NCI-H526 (cell line): ENCODE measurements at places on chromosomes 11 and 22.

- DNase-seq: no peak
Observed at GRCh38 chr11:18368221-18368620, 26.1 kb upstream of the LDHA start.

DNA sequence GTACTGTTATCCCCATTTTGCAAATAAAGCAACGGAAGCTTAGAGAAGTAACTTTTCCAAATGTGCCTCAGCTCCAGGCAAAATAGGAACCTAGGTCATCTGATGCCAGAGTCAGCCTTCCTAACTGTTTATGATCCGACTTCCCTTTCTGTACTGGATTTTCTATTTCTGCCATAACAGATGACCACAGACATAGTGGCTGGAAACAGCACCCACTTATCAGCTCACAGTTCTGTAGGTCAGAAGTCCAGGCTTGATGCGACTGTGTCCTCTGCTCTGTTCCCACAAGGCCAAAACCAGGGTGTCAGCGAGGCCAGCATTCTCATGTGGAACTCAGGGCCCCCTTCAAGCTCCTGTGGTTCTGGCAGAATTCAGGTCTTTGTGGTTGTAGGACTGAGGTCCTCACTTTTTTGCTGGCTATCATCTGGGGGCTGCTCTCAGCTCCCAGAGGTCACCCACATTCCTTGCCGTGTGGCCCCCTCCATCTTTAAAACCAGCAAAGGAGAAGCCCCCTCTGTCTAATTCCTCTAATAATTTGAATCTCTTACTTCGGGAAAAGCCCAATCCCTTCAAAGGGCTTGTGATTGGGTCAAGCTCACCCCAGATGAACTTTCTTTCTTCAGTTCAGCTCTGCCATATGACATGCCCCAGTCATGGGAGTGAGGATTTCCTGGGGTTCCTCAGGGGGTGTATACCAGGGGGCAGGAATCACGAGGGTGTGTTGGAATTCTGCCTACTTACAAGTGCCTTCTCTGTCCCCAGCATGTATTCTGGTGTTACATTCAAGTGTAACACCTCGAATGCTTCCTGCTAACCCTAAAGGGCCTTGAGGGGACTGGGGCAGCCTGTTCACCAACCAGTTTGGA lies 15.3 kb downstream of the KCNJ5 start:
- no peak for DNase-seq

DNA sequence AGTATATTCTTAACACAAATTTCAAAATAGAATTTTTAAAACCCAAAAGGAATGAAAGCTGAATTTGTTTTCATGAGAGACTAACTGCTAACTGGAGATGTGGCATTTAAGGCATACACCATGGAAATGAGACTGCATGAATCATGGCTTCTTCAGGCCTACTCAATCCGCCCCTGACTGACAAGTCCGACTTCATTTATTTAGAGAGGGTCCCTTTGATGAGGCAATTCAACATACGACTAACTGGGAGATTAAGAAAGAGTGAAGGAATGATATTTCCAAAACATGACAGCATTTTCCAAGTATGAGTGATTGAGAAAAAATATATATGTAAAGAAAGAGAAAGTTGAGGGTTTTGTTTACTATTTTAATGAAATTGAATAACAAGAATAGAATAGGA lies 720.1 kb downstream of the DLG2 start:
- no peak for DNase-seq

- no peak for DNase-seq
Observed at GRCh38 chr11:120102864-120103122, 35.1 kb downstream of the TRIM29 start.

GRCh38 chr11:30908857-30909256 lies 322.7 kb upstream of the MPPED2 start:
- DNase-seq: no peak

- DNase-seq: no peak
Observed at GRCh38 chr11:34773826-34774225, 142.4 kb downstream of the APIP start.

DNA sequence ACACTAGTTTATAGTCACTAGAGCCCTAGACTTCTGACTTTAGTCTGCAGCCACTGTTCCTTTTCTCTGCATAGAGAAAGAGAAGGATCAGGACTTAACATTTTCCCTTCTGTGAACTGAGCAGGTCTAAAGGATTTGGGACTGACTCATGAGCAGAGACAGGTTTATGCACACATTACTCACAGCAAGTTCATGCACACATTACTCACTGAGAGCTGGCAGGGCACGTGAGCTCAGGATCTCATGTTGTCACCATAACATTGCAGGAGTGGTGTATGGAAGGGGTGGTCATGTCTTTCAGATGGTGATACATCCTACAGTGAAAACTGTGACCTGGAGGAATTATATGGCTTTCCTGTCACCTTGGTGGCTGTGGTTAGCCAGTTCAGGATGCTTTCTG lies 56.4 kb downstream of the CEP164 start:
- no peak for DNase-seq

DNA sequence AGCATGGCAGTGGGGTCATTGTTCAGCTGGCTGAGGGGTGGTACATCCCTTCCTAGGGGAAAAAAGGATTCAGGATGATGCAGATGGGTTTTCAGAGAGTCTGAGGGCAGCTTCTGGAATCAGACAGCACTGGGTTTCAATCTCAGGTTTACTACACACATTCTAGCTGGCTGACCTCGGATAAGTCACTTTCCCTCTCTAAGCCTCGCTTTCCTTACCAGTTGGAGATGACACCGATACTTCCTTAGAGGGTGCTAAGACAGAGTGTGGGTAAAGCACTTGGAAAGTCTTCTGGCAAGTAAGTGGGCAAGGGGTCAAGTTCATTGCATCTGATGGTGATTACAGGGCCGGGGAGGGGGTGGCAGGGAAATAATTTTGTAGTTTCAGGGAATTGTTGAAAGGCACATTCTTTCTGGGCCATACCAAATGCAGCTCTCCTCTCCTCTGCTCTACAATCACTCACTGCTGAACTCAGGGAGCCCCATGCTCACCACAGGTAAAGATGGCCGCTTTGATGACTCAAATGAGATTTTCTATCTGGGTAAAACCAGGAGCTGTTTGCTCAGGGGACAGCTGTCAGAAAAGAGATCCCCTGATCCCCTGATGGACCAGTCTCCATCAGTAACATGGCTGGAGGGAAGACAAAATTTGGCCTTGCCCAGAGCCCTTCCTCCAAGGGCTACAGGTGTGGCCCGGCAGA lies 6.5 kb upstream of the MIAT start:
- no peak for DNase-seq

- DNase-seq: no peak
Observed at GRCh38 chr11:21604564-21604963, 588.3 kb upstream of the ANO5 start.

DNA sequence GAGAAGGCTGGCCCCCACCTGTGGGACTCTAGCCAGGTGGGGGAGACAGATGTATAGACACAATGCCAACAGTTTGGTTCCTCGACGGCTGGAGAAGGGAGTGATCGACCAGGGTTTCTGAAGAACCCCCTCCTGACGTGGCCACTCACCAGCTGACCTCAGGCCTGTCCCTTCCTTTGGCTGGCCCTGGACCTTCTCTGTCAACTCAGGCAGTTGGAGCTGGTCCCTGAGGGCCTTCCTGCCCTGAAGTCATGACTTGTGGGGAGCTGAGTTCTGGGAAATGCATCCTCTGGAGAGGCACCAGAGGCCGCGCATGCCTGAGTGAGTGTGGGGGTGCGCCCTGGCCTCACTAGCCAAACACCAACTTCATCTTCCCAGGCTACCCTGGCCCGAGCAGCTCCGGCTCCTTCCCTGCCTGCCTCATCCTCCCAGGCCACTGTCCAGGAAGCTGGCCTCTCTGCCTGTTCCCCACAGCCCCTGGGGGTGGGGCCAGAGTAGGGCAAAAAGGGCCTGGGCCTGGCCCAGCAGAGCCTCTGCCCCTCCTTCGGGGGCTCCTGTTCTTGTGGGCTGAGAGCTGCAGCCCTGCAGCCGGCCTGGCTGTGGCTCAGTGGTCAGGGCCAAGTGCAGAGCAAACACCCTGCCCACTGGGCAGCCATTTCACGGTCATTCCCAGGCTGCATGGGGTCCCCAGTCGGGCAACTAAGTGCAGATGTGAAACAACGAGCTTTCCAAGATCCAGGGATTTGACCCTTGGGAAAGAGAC lies 23.6 kb downstream of the TXN2 start:
- DNase-seq: no peak

- DNase-seq: no peak
Observed at GRCh38 chr22:44193535-44193891, 12.8 kb downstream of the PARVG start.
